ENCODE measurements at places on chromosomes 6 and 20.

- no peak for DNase-seq
Measured at GRCh38 chr6:11434565-11435326, 102.8 kb upstream of the TMEM170B start.

GRCh38 chr6:75460681-75461080, 32.9 kb downstream of the FILIP1 start:
- DNase-seq = no peak

DNA sequence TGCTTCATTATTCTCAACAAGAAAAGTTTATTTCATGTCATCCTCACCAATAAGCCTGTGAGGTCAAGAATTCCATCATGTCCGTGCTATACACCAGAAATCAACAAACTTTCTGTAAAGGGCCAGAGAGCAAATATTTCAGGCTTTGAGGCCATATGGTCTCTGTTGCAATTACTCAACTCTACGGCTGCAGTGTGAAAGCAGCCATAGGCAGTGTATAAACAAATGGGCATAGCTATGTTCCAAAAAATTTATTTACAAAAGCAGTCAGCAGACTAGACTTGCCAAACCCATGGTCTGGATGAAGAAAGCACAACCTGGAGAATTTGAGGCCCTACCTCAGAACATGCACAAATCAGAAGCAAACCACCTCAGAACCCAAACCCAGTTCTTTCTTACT, 118.5 kb downstream of the PCSK2 start:
- DNase-seq = no peak

DNA sequence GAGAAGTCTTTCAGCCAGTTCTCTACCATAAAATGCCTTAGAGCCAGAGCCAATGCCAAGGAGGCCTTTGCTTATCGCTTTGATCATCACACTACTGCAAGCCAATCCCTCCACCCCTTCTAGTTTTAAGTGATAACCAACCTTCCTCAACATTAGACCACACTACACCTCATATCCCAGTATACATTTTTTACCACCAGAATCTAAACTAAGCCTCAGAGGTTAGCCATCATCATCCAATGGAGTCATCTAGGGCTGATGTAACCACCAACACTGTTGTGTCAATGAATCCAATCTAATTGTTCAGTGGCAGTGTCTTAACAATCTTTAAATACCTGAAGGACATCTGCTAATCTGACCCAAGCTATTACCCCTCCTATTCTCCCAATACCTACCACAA, 6.4 kb downstream of the ZUP1 start:
- no peak for DNase-seq

- peak; percentile 77 for DNase-seq
Measured at GRCh38 chr20:20552076-20552475, 160.4 kb downstream of the RALGAPA2 start.

GRCh38 chr6:80608881-80609280, 502.4 kb downstream of the BCKDHB start:
- no peak for DNase-seq

DNA sequence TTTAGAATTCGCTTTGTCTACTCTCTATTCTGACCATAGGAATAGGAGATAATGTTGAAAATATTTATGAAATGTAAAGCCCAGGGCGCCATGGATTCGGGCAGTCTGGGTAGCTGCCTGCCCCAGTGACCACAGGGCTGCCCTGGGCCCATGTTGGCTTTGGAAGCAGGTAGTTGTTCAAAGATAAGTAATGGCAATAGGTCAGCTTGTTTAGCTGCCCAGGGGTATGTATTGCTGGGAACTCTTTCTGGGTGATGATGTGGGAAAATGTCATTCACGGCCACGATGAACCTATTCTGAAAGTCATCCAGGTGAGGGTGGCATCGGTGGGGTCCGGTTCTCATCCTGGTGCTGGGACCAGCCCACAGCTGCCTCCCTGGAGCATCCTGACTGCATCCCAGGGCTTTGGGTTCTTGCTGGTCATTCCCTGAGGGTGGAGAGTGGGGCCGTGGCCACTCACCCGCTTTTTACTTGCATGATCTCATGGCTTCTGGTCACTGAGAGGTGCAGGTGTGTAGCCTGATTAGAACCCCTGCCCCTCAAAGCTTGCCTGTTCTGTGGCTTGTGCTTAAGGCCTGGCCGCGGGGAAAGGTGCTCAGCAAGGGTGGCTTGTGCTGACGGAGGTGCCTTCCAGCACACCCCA, 102.8 kb downstream of the ERMARD start:
- no peak for DNase-seq
